ENCODE measurements at places on chromosomes 2 and 18.

DNA sequence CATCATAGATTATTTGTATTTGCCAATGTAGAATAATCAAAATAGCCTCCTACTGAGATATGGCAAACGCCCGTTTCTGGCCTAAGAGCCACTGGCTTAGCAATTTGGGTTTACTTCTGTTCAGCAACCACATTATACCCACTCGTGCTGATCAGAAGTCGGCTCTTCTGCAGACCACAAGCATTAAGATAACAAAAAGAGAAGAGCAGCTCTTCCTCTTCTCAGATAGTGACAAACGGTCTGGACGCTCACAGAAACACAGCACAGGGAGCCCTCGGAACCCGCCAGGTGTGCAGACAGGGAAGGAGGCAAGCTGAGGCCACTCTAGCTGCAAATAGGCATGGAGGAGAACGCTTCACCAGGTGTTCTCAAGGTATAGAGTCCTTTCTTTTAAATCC, 164.0 kb downstream of the HDAC4 start:
- DNase-seq, result peak; percentile 83

GRCh38 chr2:4174796-4175195, 471.4 kb downstream of the DCDC2C start:
- DNase-seq, result peak; percentile 3

DNA sequence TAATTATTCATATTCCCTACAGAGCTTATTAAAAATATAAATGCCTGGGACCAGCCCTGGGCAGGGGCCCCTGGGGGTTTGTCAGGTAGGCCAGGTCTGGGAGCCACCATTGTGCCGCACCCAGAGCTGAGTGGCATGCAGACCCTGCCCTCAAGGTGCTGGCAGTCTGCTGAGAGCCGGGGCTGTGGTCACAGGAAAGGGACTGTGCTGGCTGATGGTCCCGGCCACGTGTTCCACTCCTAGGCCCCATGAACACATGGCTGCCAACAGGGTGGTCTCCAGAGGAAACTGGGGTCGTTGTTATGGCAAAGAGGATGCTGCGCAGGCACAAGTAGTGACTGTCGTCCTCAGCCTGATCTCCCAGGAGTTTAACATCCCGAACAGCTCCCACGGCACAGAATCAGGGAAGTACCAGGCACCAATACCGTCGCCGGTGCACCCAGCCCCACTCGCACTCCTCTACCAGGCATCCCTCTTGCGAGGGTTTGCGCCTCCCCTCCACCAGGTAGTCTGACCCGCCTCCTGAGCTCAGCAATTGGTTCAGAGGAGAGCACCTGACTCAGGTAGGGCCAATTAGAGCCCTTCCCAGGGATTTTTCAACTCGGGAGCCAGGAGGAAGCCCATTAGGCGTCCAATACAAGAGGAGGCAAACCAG, 39.2 kb upstream of the BIN1 start:
- DNase-seq, result no peak

- peak; percentile 50 for DNase-seq
These were observed 16.2 kb downstream of the CCDC88A start for GRCh38 chr2:55403256-55403998.

- DNase-seq, result no peak
These were observed 246.9 kb upstream of the CYP26B1 start for GRCh38 chr2:72394541-72395070.

- DNase-seq, result no peak
These were observed 237.5 kb downstream of the LDLRAD4 start for GRCh38 chr18:13455960-13456481.

DNA sequence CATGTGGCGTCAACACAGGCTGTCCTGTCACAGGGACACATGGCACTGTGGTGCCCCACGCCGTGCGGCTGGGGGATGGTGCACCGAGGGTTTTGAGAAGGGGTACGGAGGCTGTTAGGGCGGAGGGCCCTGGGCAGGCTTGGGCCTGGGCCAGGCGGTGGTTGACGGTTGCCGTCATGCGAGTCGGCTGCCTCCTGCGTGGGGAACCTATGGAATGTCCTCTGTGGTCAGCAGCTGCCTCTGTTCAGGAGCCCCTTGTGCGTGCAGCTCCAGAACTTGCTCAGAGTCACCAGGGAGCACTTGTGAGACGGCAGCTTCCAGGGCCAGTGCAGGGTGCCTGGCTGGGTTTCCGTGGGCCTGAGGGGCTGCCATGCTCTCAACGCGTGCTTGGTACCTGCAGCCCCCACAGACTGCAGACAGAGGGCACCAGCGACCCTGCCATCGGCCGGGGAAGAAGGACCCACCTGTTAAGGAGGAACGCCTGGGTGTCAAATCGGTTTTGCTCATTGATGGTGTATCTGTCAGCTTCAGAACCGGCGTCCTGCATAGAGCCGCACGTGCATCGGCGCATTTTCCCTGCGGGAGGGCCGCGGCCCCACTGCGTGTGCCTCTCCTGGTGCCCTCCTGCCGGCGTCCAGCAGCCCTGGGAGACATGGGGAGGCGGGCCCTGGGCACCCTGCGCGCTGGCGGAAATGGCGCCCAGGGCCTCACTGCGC, 10.0 kb upstream of the D2HGDH start:
- no peak for DNase-seq

DNA sequence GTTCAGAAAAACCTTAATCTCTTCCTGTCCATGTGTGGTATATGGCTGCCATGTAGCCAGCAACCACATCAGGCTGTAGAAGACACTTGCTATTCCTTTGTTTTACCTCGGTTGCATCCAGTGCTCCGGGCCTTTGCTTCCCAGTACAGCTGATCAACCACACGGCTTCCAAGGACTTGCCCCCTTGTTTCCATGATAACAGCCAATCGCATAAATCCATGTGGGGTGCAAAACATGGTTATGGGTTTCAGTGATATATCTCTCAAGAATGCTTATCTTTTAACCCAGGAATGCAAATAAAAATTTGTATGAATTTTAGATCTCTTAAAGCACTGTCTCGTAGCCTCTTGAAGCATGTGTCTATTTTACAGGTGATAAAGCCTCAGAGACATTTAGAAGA, 118.3 kb downstream of the MGAT5 start:
- DNase-seq, result no peak

- no peak for DNase-seq
These were observed 147.6 kb downstream of the SP3 start for GRCh38 chr2:173817582-173817981.

- no peak for DNase-seq
These were observed 274.5 kb downstream of the NCKAP5 start for GRCh38 chr2:133293544-133294353.

- peak; percentile 38 for DNase-seq
These were observed 76.9 kb downstream of the ACTR3 start for GRCh38 chr2:113966832-113967231.

DNA sequence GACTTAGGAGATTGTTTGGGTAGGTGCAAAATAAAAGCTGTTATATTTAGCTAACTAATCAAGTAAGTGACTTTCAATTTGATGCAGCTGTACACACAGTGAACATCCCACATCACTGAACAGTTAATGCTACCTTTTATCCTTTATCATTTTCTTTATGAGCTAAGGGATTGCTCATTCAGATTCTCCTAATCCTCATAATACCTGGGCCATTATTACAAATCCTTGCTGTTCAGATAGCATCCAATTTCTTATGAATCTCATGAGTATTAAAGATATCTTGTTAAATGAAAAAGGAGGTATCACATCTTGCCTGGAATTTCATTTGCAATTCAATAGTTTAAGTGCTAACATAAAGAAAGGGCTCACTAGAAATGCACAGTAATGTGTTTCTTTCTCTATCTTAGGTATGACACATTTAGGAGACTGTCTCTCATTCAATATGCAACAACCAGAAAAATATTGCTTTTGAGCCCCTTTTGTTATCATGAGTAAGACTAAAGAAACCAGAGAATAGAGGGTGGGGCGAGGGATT, 918.5 kb downstream of the CBLN2 start:
- no peak for DNase-seq

DNA sequence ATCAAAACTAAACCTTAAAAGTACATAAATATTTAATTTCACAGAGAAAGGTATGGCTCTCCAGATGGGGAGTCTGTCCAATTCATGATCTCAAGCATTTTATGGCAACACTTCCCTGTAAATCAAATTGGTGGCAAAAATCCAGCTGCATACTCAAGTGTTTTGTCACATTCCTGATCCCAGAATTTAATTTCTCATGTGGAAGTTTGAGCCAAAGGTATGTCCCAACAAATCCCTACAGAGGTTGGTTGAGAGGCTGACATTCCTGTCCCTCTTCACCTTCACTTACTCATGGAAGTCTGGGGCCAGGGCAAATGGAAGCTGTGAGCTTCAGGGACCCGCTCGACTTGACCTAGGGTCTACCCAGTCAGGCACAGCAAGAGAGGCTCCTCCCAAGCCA, 17.7 kb downstream of the KLF7 start:
- no peak for DNase-seq

DNA sequence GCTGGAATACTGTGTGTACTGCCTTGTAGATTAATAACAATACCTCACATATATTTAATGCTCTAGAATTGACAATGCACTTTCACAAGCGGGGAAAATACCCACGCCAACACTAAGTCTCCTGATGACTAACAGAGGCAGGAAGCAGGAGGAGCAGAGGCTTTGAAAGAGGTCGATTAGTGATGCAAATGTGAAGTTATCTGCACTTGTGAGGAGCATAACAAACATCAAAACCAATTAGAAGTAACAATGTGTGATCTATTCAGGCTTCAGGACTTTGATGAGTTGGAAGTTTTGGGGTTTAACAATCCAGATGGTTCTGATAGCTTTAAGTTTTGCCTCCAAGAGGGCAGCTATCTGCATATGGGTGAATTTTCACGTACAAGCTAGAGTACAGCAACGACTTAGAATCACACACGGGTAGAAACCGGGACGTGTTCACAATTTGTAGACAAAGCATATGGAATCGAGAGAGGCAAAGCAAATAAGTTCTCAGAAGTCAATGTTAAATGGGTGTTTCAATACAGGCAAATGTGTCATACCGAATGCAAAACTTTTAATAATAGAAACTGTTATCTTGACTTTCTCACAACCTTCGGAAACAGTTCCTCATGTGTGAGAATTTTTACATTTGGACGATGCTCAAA, 114.5 kb downstream of the METTL8 start:
- no peak for DNase-seq

DNA sequence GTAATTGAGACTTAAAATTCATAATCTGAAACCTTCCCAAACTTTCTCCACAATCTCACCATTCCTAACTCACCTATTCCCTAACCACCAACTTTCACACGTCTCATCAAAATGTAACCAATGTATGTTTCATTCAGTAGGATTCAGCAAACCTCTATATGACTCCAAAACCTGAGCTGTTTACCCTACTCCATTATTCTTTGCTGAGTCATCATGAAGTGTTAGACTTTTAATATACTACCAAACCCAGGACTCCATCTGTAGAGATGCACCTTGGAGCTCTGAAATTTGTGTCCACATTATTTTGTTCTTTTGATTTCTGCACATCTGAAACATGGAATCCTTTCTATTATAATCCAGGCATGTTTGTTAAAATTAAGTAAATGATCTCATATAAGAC, 727.0 kb upstream of the PIK3C3 start:
- no peak for DNase-seq

GRCh38 chr2:120764492-120764891, 28.8 kb downstream of the GLI2 start:
- DNase-seq, result no peak

GRCh38 chr18:73826098-73826497, 321.5 kb downstream of the FBXO15 start:
- DNase-seq, result no peak

DNA sequence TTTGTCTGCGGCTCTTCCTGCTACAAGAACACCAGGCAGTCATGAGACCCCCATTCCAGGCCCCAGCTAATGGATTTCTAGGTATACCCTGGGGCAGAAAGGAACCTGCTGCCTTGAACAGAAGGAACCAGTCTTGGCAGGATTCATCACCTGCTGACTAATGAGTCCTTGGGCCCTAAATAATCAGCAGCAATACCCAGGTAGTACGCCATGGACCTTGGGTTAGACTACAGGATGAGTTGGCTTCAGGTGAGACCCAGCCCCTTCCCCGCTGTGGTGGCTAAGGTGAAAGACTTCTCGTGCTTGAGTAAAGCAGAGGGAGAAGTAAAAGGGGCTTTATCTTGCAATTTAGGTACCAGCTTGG, 105.0 kb downstream of the SPIRE1 start:
- DNase-seq, result no peak

GRCh38 chr2:187719510-187719909, 165.3 kb upstream of the TFPI start:
- no peak for DNase-seq

DNA sequence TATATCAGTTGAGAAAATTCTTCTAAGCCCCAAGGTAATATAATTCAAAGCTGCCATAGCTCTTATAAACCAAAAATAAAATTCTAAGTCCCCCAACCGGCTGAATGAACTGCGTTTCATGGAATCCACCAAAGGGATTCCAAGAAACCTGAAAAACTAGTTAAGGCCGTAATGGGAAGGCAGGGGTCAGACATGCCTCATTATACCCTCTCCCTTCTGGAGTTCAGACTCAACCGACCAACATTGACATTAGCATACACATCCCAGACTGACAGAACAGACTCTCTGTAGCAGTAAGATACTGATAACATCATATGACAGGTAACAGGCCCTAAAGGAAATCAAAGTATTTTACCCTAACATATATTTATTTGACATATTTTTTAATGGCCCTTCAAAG, 31.4 kb upstream of the PHLPP1 start:
- DNase-seq, result no peak

GRCh38 chr2:199792381-199792780, 58.6 kb downstream of the FTCDNL1 start:
- no peak for DNase-seq

- DNase-seq, result peak; percentile 73
These were observed 43.6 kb upstream of the IHH start for GRCh38 chr2:219104107-219105035.

DNA sequence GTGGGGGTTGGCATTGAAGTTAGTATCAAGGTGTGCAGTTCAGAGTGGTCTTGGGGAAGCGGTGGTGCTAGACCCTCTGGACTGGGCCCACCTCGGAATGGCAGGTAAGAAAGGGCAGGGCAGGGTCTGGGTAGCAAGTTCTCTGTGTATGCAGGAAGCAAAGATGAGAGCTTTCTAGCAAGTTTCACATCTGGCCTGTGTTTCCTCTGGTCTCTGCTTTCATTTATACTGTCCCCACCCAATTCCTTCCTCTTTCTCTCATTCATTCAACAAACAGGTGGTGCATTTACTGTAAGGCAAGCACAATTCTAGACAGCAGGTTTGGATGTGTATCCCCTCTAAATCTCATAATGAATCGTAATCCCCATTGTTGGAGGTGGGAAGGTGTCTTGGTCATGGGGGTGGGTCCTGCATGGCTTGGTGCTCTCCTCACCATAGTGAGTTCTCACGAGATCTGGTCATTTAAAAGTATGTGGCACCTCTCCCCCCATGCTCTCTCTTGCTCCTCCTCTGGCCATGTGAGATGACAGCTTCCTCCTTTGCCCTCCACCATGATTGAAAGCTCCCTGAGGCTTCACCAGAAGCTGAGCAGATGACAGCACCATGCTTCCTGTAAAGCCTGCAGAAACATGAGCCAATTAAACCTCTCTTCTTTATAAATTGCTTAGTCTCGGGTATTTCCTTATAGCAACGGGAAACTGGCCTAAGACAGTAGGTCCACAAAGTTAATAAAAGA, 51.8 kb downstream of the PKDCC start:
- no peak for DNase-seq
